ENCODE measurements at places on chromosomes 1 and 21.

DNA sequence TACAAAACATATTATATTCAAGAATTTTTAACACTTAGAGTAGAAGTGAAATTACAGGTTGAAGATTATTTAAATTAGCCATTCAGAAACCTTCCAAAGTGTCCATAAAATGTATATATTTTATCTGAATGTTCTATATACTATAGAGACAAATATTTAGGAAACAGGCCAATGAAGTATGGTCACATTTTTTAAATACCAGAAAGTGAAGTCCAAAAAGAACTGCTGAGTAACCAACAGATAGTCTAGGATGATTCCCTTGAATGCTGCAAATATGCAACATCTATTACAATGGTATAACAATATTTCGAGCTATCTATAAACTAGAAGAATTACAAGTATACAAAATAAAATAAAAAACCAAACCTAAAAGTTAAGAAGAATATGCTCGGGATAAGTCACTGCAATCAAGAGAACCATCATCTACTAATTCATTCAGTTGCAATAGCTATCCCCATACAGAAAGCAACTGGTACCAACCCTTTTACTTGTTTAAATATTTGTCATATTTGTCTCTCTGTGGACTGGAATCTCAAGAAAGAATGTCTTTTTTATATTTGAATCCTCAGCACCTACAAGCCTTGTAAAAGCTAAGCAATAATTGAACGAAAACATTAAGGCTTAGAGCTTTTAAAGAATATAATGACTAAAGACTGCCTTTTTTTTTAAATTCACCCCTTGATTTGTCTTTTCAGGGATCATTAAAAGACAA is 8.1 kb downstream of the ODF2L start:
- no peak for DNase-seq

GRCh38 chr21:38433471-38433870 is 64.8 kb downstream of the ERG start:
- no peak for DNase-seq

DNA sequence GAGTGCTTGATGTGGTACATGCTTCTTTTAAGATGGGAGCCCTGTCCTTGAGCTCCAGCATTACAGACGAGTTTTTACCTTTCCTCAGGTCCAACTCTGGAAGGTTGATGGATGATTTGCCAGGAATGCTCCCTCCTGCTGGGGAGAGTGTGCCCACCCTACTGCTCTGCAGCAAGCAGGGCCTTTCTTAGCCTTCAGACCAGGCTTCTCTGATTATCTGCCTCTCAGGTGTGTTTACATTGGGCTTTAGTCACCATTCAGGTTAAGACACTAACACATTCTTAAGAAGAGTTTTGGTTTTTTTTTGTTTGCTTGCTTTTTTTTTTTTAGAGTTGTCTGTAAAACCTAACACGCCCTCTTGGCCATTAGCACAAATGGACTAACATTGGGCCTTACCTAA is 301.8 kb downstream of the KCNT2 start:
- no peak for DNase-seq

GRCh38 chr1:227351443-227351842 is 33.2 kb upstream of the CDC42BPA start:
- peak; percentile 31 for DNase-seq

DNA sequence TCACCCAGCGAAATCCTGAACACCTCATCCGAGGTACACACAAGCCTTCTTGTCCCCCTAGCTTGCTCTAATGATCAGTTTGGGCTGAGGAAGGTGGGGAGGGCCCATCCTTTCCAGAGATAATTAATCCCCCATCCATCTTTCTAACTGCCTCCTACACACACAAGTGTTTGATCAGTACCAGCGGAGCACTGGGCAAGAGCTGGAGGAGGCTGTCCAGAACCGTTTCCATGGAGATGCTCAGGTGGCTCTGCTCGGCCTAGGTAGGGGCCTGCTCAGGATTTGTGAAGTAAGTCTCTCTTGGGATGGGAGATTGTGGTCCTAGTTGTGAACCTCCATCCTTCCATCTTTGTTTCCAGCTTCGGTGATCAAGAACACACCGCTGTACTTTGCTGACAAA is 5.8 kb downstream of the ANXA9 start:
- DNase-seq = no peak

DNA sequence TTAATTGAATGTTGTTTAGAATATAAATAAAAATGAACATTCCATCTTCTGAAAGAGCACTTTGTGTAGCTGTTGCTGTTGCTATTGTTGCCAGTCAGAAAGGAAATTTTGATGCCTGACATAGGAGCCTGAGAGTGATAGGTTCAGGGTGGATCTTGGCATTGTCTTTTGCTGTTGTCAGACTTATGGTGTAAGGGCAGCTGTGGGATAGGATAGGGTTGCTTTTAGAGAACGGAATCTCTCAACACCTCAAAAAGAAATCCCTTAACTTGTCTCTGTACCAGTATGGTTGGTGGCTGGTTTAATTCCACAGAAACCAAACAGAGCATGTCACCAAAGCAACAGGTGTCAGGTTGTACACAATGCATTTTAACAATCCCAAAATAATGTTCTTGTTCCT is 62.7 kb downstream of the ESRRG start:
- DNase-seq = no peak

DNA sequence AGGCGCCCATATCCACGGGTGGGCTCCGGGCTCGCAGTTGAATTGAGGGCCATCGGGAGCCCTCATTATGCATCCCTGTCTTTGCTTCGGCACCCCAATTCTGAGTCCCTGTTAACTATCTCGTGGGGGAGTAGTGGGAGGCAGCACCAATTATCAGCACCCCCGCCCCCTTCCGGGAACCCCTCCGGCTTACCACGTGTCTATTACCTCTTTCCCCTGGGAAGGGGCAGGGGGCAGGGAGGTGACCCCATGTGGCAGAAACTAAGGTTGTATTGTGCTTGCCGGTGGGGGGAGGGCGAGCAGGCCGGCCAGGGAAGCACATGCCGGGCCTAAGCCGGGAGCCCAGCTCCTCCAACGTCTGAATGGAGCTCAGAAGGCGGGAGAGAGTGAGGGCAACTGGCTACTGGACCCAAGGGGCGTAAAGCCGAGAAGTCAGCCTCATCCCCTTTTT is 1.0 kb downstream of the LIN28A start:
- no peak for DNase-seq

DNA sequence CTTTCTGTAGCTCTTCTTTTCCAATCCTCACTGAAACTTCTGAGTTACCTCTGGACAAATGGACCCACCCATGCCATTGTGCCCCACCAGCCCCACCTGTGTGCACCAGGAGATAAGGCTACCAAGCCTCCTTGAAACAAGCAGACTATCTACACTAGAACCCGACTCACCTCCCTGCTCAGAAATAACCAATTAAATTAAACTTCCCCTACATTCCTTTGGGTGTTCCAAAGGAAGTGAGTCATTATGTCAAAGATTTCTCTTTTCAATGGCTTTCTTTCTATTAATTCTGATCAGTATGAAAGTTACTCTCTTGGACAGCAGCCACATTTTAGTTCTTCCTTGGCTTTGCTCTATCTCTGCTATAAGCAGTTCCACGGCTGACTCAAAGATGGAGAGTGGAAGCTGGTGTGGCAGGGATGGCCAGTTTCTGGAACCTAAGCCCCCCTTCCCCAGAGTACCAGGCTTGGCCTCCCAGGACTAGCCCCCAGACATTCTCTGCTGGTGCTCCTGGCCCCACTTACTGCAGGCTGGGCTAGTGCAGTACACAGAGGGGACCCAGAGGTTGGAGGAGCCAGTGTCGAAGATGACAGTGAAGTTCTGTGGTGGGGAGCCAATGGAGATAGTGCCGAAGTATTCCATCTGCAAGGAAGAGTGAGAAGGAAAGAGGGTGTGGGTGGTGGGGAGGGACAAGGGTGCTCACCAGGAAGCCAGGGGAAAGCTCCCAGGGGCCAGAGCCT is 1.9 kb downstream of the CTSE start:
- no peak for DNase-seq

GRCh38 chr1:38133756-38134155 is 87.2 kb upstream of the POU3F1 start:
- DNase-seq = no peak

- no peak for DNase-seq
Observed at GRCh38 chr1:203325026-203325417, 19.7 kb downstream of the BTG2 start.

DNA sequence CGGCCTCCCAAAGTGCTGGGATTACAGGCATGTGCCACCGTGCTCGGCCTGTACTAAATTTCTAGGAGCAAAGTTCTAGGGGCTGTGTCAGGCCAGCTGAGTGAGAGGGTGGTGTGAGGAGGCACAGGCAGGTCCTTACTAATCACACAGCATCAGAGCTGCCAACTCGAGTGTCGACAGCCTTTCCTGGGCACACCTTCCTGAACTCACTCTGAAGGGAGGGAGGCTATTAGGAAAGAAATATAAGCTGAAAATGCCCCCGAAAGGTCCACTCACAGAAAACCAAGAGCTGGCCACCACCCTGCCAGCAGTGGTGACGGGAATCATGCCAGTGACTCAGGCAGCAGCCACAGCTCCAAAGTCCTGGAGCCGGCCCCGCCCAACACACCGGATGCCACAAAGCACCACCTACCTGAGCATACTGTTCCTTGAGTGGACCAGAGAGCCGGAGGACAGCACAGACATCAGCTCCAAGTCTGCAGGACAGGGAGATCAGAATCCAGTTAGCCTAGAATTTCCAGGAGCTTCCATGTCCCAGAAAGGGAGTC is 4.5 kb downstream of the PMVK start:
- DNase-seq = no peak

GRCh38 chr1:166811691-166812090 is 27.6 kb upstream of the POGK start:
- DNase-seq = peak; percentile 37

GRCh38 chr21:34724131-34724856 is 55.5 kb downstream of the CLIC6 start:
- DNase-seq = no peak

- DNase-seq = peak; percentile 48
Observed at GRCh38 chr1:24540906-24541710, 14.8 kb upstream of the NCMAP start.

- DNase-seq = no peak
Observed at GRCh38 chr1:226131639-226132038, 54.9 kb downstream of the ACBD3 start.

GRCh38 chr1:7476861-7477547 is 294.1 kb upstream of the VAMP3 start:
- no peak for DNase-seq

- DNase-seq = no peak
Observed at GRCh38 chr1:4169991-4170390, 269.9 kb upstream of the C1orf174 start.

DNA sequence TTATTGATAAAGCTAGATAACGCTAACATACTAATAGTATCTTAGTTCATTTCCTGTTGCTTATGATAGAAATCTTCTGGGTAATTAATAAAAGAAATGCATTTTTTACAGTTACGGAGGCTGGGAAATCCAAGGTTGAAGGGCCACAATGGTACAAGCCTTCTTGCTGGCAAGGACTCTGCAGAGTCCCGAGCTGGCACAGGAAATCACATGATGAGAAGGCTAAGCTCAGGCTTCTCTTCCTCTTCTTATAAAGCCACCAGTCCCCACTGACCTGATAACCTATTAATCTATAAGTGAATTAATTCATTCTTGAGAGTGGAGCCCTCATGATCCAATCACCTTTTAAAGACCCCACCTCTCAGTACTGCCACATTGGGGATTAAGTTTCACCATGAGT is 82.6 kb downstream of the GPR161 start:
- no peak for DNase-seq

GRCh38 chr1:107436552-107437241 is 295.9 kb downstream of the NTNG1 start:
- DNase-seq = no peak

- DNase-seq = no peak
Observed at GRCh38 chr1:8525216-8525557, 207.3 kb downstream of the SLC45A1 start.

DNA sequence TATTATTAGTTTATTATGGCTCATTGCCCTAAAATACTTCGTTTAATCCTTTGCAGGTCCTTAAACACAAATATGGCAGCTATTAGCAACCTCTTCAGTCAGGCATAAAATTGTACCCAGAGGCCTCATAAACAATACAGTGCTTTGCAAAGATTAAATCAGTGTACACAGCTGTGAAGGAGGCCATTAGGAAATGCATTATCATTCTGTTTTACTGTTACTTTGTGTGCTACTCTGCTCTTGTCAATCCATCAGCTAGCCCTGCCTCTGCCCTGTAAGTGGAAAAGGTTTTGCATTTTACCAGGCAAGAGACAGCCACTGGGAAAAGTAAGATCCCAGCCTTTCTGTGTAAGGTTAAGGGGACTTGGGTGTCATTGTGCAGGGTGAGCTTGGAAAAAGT is 415.7 kb upstream of the DAB1 start:
- no peak for DNase-seq

DNA sequence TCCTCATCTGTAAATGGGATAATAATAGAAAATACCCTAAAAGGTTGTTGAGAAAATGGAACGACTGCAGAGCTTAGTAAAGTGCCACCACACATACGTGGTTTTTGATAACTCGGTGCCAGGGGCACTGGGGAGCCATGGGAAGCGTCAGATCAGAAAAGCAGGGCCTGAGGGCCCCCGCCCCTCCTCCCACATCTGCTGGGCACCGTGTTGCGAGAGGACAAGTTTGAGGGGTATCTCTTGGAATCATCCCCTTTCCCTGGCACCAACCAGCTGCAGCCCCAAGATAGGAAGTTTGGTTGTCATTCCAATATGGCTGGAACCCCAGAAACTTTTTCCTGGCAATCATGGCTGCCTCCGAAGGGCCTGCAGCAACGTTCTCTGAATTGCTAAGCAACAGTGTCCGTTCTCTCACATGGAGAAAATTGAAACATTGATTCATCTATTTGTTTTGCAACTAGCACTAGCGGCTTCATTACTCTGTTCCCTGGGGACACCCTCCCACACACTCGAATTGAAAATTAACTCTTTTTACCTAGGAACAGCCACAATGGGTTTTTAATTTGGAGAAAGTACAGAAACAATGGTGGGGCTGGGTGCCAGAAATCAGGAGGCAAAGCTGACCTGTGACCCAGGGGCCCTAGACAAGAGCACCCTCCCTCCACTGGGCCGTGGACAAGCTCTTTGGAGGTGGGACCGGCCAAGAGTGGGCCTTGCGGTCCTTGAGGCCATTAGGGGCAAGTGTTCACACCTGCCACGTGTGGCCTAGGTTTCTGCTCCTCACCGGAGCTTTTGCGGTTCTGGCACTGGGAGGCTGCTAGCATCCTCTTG is 190.0 kb upstream of the VAMP3 start:
- no peak for DNase-seq
